ENCODE measurements at places on chromosomes 3 and 15.

GRCh38 chr3:151387432-151387831, 2.9 kb upstream of the P2RY12 start:
- DNase-seq, result no peak

- DNase-seq, result no peak
These were observed 16.3 kb downstream of the MME start for GRCh38 chr3:155096303-155097008.

GRCh38 chr15:42499858-42500609, 4.6 kb downstream of the SNAP23 start:
- DNase-seq, result no peak

- DNase-seq, result no peak
These were observed 34.9 kb downstream of the TMEM45A start for GRCh38 chr3:100527347-100527735.

GRCh38 chr3:48301800-48302166, 31.7 kb downstream of the SPINK8 start:
- peak; percentile 16 for DNase-seq

DNA sequence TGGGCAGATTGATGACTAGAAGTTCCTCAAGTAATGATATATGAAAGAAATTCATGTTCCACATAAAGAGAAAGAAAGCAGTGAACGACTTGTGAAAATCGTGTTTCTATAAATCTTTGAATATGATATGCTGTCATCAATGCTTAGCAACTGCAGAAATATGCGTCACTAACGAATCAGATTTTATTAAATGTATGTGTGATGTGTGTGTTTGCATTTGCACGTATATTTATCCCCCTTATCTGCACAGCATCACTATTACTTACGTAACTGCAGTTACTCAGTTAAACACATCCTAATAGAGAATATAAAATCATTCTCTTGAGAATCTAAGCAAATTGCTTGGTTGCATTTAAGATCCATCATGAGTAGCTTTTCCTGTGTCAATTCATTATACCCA, 468.6 kb downstream of the FGF12 start:
- DNase-seq, result no peak

Measured in stimulated activated CD4-positive, alpha-beta T cell treated with anti-CD3 and anti-CD28 coated beads, Interleukin-12 subunit alpha, Interleukin-12 subunit beta, amount 100 ng/mL, for 24 hours (primary cell).